ENCODE measurements at places on chromosomes 7 and 10.

GRCh38 chr7:7671361-7671760 is 30.8 kb downstream of the UMAD1 start:
- DNase-seq = no peak

DNA sequence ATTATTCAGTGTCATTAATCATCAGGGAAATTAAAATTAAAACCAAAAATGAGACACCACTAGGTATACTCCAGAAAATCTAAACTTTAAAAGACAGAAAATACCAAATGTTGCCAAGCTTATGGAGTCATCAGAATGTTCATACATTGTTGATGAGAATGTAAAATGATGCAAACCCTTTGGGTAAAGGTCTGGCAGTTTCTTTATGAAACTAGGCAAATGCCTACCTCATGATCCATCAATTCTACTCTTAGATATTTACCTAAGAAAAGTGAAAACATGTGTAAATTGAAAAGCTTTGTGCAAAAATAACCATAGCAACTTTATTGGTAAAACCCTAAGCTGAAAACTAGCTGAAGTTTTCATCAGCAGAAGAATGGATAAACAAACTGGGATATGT is 329.5 kb upstream of the MEOX2 start:
- DNase-seq = no peak

GRCh38 chr7:696812-697551 is 29.5 kb upstream of the DNAAF5 start:
- DNase-seq = no peak

GRCh38 chr10:78604721-78605120 is 464.0 kb upstream of the ZMIZ1 start:
- DNase-seq = no peak

- DNase-seq = no peak
These were observed 893.4 kb downstream of the XPNPEP1 start for GRCh38 chr10:109029870-109030269.

DNA sequence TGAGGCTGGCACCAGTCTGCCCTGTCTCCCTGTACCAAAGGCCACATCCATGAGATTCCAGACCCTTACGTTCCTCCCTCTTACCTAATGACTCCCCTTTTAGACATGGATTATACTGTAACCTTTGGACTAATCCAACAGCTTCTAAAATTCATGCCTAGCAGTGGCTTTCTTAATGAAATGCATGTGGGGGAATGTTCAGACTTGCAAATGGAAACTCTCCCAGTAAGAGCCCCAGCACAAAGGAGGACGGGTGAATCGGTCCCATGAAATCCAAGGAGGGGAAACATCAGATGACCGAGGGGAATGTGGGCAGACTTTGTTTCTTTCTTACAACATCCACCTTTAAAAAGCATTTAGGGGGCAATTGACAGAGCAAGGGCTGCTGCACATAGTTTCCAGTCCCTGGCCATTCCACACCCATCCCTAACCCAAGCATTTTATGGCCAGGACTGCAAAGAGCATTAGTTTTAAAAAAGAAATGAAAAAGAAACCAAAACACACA is 71.5 kb downstream of the COL13A1 start:
- no peak for DNase-seq

- no peak for DNase-seq
These were observed 2.9 kb upstream of the ZNF33A start for GRCh38 chr10:38007551-38007950.

Measured in stimulated activated CD4-positive, alpha-beta T cell treated with anti-CD3 and anti-CD28 coated beads, Interleukin-12 subunit alpha, Interleukin-12 subunit beta, amount 100 ng/mL, for 24 hours (primary cell).